ENCODE measurements at places on chromosomes 2 and 18. TPM values are rescaled to one million over a fixed set of nuclear protein-coding genes. Genes with fewer than 3 reads are reported as not detected.

Gene STON1
- 55.3 TPM for total RNA-seq

Gene SPIRE1
- 94.3 TPM for total RNA-seq

Gene MAP3K19
- 0.09 TPM for total RNA-seq

Gene LYPD6
- total RNA-seq = 10.0 TPM

Gene ALPI
- total RNA-seq = not detected

Gene M1AP
- 1.1 TPM for total RNA-seq

Gene LIMS3
- 3.7 TPM for total RNA-seq

Gene TMEM247
- not detected for total RNA-seq

Gene AMER3
- not detected for total RNA-seq

Gene CSRNP3
- 8.3 TPM for total RNA-seq

Gene ABCG5
- total RNA-seq = not detected

Gene COLEC12
- total RNA-seq = 19.3 TPM

Gene PAX3
- total RNA-seq = not detected

Gene ABCG8
- total RNA-seq = not detected

Gene KYNU
- total RNA-seq = 6.0 TPM

Gene COLEC11
- total RNA-seq = 1.1 TPM

Gene SERPINB10
- not detected for total RNA-seq

Gene MAP2
- total RNA-seq = 41.9 TPM

Gene OBSL1
- total RNA-seq = 85.2 TPM

Gene GAL3ST2
- not detected for total RNA-seq

Gene HOXD9
- 4.9 TPM for total RNA-seq

Gene HOXD1
- total RNA-seq = 1.9 TPM

Gene HOXD12
- total RNA-seq = not detected

Gene NGEF
- total RNA-seq = 17.5 TPM
